Hippocampal formation (tissue), 2 donors: ENCODE measurements at places on chromosomes 2 and 18.

- DNase-seq = no peak
Measured at GRCh38 chr2:113305146-113305545, 26.4 kb upstream of the PAX8 start.

DNA sequence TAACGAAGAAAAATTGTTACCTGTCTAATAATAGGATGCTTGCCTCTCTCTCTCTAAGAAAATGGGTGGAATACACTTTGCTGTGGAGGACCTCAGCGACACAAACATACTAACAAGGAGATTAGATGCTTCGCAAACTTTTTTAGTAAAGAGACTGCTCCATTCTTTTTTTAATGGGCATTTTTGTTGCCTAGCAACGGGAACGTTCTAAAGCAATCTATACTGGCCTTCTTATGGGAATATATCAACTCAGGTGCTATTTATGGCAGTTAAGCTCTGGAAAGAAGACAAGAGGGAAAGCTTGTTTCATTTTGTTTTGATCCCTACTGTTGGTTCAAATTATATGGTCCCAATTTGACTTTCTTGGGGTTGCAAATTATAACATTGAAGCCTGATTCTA lies 86.8 kb upstream of the CBLN2 start:
- no peak for DNase-seq

DNA sequence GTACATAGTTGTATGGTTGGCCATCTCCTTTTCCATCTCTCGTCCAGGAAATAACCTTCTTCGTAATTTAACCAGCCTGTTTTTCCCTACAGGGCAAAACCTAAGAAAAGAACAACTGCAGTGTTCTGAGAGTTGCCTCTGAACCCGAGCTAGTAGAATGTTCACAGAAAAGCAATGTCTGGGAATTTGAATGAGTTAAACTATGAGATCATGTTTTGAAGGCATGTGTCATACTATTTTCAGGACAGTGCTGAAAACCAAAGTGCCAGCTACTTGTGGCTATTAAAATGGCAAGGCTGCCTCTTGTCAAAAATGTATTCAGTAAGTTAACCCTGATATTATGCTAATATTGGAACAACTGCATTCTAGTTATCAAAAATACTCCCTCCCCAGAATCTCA lies 482.9 kb upstream of the SPRED2 start:
- no peak for DNase-seq

DNA sequence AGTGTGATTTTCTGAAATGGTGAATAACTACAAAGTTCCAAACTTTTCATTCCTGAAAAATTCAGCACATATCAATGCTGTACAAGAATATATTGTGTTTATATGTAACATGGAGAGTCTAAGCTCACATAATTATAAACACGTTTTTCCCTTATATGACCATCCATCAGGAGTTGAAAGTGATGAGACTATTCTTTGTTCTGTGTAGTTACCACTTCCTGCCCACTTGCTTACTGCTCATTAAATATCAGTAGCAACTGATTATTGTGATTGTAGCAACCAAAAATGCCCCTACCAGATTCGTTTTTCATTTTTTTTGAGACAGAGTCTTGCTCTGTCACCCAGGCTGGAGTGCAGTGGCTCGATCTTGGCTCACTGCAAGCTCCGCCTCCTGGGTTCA lies 30.8 kb downstream of the OTX1 start:
- DNase-seq = no peak

DNA sequence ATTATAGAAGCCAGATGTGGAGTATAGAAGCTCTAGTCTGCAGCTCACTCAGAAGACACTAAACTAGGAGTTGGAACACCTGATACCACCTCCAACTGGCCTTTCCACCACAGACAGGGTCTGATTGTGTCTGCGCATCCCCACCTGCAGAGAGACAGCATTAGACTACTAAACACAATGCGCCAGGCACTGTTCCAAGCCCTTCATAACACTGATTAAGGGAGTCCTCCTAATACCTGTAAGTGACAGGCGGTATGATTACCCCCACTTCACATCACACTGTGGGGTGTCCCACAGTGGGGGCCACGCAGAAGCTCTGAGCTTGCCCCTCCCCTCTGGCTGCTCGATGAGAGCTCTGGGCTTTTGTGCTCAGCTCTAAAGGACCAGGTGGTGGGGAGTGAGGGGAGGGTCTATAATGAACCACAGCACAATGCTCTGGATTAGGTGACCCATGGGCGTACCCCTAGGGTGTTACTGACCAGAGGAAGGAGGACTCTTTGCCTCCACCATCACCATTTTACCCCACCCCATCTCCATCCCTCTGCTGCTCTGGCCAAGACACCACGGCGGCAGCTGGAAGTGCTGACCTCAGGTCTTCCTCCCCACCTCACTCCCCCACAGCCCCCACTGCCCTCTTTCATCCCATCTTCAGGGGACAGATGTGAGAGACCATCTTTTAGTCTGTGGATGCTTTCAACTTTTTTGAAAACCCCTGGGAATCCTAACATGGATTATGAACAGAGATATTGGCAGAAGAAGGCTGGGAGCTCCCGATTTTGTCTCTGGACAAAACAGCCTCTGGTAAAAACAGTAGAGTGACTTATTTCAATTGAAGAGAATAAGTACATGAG lies 145.1 kb downstream of the GFPT1 start:
- no peak for DNase-seq

DNA sequence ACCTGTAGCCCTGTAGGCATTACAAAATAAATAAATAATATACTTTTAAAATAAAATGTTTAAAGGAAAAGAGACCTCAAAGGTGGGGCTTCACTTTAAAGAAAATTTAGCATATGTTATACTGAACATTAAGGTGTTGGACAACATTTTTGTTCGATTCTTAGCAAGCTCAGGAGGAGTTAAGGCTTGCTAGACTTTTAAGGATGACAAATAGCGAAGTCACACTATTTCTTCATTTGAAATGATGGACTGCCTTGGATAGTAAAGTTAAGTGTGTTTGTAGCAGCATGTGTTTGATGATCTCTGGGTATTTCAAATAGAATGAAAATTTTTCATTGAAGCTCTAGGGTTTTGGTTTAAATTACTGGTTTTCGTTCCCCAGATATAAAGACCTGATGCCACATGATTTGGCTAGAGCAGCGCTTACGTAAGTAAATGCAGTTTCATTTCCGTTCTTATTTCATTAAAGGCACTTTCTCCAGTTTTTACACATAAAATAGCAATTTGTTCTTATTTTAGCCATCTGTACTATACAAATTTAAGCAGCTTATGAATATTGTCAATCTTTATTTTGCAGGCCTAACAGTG lies 24.9 kb downstream of the HADHB start:
- no peak for DNase-seq

- DNase-seq = no peak
Measured at GRCh38 chr2:180474716-180475115, 467.6 kb upstream of the CWC22 start.

GRCh38 chr2:240972636-240973521 lies 25.5 kb upstream of the SNED1 start:
- peak; percentile 21 for DNase-seq
